ENCODE measurements at places on chromosomes 2 and 18.

DNA sequence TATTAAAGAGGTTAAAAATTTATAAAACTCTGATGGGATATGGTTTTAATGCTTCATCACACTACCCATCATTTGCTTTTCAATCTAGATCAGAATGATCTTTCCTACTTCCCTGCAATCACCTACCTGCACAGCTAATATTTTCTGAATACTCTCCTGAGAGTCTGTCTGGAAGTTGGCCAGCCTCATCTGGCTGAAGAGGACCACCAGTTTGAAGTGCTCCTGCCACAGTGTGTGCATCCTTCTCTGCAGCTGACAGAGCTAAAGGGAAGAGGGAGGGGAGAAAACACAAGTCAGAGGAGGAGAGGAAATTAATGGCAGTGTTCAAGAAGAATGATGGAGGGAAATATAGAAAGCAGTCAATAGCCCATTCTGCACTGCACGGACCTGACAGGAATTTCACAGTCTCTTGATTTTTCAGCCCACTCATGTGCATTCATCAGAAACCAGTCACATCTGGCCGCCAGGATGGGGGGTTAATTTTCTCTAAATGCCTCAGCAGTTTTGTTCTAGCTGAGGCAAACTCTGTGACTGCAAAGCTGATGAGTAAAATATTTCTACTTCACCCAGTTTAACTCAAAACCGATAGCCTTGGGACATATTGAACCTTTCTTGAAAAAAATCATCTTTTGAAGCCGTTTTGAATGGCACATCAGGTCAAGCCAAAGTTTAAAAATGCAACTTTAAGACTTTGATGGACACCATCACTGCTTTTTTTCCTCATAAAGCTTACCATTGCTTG is 201.8 kb upstream of the KLHL14 start:
- peak; percentile 74 for DNase-seq

DNA sequence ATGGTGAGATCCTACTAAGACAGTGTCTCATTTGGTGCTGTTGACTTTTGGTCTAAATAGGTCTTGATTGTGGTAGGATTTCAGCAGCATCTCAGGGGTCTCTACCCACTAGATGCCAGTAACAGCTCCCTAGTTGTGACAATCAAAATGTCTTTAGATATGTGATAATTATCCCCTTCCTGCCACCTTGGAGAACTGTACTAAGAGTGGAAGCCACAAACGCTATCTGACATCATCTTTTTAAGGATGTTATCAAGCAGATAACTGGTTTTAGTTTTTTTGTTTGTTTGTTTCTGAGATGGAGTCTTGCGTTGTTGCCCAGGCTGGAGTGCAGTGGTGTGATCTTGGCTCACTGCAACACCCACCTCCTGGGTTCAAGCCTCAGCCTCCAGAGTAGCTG is 3.1 kb downstream of the MGAT5 start:
- DNase-seq: no peak

- no peak for DNase-seq
Observed at GRCh38 chr18:54206447-54206846, 18.0 kb downstream of the MBD2 start.

GRCh38 chr2:148596018-148596417 is 48.5 kb upstream of the EPC2 start:
- DNase-seq: no peak

DNA sequence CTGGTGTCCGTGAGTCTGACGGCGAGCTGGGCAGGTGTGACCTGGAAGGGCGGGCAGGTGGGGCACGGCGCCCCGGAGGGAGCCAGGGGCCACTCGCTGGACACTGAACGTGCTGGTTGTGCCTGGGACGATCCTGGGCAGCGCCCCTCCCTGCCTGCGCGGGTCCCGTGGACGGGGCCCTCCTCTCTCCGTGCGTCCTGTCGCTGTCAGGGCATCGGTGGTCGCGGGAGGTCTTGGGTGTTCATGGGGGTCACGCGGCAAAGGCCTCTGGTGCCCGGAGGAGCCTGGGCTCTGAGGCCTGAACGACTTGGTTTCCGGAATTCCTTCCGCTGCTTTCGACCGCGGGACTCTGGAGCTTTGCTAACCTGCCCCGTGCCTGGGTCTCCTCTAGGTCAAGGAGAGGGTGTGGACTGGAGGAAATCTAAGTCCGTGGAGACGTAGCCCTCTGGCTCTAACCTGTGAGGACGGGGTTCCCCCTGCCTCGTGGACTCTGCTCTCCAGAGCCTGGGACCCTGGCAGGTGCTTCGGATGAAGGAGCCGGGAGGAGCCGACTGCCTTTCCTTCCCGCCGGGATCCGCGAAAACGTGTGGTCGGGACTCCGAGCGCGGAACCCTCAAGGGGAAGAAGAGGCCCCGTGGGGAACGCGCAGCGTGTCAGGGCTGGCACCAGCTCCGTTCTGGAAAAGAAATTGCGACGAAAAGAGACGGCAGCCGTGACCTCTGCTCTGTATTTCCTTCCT is 14.7 kb downstream of the SOX11 start:
- DNase-seq: no peak

DNA sequence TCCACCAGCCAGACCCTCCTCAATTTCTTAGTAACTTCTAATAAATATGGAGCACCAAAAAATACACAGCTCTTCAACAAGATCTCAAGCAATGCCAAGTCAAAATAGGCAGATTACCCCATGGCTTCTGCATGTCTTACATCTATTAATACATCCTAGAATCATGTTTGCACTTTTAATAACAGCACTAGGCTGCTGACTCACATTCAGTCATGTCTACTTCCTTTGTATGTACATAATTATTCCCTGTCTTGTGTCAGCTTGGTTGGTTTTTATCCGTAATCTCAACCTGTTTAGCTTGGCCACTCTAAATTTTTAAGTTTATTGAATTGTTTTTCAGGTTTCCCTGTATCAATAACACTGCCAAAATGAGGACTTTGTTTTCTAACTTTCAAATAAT is 420.1 kb upstream of the ACVR2A start:
- no peak for DNase-seq

- DNase-seq: no peak
Observed at GRCh38 chr18:13560306-13560705, 166.1 kb downstream of the FAM210A start.

- DNase-seq: no peak
Observed at GRCh38 chr18:49648326-49648725, 86.5 kb downstream of the LIPG start.

- no peak for DNase-seq
Observed at GRCh38 chr2:164046040-164046439, 310.2 kb upstream of the FIGN start.

- DNase-seq: no peak
Observed at GRCh38 chr2:234880551-234881211, 71.1 kb upstream of the SH3BP4 start.

GRCh38 chr2:228318218-228318617 is 136.7 kb upstream of the SPHKAP start:
- DNase-seq: peak; percentile 8

- no peak for DNase-seq
Observed at GRCh38 chr2:108189316-108189715, 50.5 kb upstream of the SULT1C3 start.

DNA sequence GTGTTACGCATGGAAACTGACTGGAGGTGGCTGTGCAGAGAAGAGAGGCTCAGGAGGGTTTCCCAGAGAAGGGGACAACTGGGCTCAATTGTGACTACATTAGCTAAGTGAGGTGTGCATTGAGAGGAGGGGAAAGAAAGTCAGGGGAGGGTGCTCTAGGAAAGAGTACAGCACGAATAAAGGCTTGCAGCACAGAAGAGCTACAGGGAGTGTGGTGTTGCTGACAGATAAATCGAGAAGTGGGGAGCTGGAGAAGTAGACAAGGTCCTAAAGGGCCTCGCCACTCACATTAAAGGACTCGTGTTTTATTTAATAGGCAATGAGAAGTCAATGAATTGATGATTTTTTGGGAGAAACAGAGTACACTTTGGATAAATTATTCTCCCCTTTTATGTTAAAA is 65.7 kb upstream of the CTAGE1 start:
- DNase-seq: no peak

DNA sequence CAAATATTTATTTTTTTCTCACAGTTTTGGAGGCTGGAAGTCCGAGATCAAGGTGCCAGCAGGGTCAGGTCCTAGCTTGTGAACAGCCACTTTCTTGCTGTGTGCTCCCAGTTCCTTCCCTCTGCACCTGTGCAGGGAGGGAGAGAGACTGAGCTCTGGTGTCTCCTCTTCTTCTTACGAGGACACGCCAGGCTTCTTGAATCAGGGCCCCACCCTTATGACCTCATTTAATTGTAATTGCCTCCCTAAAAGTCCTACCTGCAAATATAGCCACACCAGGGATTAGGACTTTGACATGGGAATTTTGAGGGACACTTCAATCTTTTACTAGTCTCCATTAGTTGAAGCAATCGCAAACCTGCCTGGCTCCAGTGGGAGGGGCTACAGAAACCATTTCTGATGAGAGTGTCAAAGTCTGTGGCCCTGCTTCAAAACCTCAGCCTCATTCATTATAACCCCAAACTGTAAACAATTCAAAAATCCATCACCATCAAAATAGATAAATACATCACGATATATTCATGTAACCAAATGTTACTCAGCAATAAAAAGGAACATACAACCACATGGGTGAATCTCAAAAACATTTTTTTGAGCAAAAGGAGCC is 18.2 kb upstream of the SEH1L start:
- DNase-seq: no peak

- DNase-seq: no peak
Observed at GRCh38 chr2:30914456-30914855, 107.2 kb upstream of the CAPN13 start.

DNA sequence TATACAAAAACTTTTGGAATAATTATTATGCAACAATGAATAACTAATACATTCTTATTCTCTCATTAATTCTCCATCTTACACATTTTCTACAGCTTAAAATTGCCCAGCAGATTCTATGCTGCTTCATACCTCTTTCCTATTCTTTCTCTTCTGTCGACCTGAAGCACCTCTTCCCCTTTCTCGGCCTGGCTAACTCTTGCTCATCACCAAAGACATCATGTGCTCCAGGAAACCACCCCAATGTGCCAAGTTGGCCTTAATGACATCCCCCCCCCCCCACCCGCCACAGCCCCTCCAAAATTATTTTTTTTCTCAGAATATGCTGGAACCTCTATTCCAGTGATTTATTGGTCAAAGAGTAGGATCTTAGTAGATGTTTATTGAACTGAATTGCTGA is 43.6 kb downstream of the ZNF521 start:
- no peak for DNase-seq

DNA sequence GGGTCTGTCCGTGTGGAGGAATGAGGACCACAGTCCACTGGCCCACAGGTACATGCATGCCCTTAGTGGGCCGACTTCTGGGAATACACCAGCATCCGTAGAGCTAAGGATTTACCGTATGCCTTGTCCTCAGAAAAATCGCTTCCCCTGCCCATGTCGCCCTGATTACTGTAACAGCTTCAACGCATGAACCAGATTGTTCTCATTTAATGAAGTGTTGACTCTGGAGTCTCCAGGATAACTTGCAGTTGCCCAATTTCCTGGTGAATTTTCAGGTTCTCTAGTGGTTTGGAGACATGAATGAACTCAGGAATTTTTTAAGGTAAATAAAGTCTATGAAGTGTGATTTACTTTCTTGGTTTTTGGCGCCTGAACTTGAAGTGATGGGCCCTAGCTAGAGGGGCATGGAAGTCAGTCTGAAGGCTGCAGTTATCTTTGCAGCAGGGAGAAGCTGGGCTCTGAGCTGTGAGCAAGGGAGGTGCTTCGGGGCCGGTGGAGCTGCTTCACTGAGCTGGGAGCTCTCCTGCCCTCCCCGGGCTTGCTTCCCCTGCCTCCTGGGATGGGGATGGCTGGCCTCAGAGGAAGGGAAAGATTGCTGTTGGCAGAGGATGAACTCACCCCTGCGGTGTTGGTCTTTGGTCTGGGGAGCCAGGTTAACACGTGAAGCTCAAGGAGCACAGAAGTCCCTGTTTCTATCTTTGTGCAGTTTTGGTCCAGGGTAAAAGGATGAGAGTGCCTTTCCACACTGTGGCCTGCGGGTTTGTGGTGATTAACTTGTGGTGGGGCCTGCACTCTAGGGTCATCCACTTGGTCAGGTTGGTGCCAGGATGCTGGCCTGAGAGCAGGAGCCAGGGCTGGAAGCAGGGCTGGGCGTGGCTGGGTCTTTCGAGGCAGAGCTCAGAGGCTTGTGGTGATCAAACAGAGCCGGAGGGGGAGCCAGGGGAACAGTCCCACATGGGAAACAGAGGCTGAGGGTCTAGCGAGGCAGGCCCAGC is 28.1 kb downstream of the TCF7L1 start:
- DNase-seq: no peak

DNA sequence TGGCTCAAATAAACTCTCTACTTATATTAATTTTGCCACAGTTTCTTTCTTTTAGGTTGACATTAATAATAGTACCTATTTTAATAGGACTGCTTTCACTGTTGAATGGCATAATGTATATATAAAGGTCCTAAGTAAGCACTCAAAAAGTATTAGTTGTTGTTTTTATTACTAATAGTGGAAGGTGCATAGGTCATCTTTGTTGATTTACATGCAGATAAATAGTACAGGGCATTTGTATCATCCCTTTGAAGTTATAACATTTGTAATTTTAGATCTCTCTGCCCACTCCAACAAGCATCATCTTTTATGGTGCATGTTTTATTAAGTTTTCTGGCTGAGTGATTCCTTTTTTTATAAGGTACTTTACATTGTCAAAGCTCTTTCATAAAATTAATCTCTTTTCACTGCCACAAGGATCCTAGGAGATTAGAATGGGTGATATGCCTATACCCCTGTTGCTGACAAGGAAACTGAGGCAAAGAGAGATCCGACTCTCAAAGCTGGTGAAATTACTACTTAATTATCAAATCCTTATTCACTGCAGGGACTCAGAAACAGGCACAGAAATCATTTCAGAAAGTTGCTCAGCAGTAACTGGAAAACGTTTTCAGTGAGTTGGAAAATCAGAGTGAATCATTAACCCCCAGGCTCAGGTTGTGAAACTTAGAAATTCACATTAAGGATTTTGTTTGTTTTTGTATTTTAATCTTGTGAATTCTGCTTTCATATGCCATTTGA is 299.6 kb downstream of the AGPS start:
- DNase-seq: no peak

DNA sequence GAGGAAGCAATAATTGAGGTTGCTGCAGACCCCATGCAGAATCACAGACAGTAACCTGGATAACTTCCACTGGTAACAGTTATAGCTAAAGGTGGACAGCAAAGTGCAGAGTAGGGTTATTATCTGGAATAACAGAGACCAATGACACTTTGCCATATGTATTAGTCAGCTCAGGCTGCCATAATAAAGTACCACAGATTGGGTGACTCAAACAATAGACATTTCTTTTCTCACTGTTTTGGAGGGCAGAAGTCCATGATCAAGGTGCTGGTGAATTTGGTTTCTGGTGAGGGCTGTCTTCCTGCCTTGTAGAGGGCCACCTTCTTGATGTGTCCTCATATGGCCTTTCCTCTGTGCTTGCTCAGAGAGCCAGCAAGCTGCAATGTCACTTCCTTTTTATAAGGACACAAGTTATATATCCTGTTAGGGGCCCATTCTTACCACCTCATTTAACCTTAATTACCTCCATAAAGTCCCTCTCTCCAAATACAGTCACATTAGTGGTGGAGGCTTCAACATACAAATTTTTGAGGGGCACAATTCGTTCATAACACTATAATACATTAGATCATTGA is 191.0 kb upstream of the LRP1B start:
- DNase-seq: no peak

Measured in NCI-H1092 (cell line).